ENCODE measurements at places on chromosomes 7 and 10.

- DNase-seq, result no peak
Observed at GRCh38 chr7:23864973-23865372, 155.0 kb downstream of the STK31 start.

DNA sequence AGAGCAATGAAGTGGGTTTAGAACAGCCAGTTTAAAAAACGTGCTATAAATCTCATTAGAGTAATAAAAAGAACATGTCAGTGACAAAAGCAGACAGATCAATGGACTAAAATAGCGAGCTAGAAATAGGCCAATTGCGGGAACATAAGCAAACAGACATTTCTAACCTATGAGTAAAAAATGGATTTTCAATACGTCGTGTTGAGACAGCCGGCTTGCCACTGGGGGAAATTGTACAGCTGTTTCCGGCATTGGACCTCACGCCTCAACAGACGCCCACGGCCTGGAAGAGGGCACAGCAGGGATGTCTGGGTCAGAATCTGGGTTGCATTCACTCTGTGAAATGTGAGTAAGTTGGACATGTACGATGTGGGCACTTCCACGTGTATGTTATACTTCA, 92.9 kb downstream of the SVOPL start:
- no peak for DNase-seq

GRCh38 chr10:113704637-113705343, 25.1 kb downstream of the CASP7 start:
- peak; percentile 62 for DNase-seq

- no peak for DNase-seq
Observed at GRCh38 chr7:18419456-18419855, 76.1 kb upstream of the HDAC9 start.

- peak; percentile 85 for DNase-seq
Observed at GRCh38 chr10:101272229-101272868, 43.1 kb upstream of the LBX1 start.

DNA sequence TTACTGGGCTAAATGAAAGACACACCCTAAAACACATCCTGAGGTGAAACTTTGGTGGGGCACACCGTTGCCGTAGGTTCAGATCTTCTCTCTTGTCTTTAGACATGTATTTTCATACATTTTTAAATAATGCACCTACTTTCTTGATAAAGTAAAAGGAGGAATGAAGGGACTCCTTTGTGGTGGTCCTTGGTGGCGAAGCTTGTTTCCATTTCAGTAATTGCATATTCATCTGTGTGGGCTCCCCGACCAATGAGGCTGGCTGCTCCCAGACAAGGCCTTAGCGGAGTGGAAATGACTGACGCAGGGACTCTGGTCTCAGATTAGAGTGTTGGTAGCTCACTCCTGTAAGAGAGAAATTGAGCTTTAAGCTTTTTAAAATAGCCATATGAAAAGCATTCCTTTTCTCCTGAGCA, 815 bp downstream of the CCSER2 start:
- DNase-seq, result peak; percentile 83

DNA sequence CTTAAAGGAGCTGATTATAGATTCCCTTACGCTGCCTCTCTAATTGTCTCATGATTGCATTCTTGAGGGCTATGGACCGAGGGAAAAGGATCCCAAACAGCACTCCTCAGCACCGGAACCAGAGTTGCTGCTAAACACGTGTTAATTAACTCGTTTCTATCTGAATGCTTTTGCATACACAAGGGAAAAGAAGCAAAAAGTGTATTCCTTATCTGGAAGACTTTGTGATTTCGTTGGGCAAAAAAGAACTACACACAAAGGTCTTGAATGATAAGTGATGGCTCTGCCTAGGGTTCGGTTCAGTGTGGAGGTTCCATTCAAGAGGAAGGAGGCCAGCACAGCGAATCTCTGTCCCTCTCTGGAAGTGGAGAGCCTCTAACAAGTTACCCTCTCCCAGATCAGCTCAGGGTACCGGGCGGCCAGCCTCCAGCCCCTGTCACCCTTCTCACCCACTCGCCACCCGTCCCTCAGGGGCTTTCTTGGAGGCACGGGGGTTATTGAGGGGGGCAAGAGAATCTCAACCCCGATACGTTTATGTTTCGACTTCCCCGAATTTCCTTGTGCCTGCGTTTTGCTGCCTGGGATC, 515 bp upstream of the SLC4A2 start:
- DNase-seq, result peak; percentile 80

DNA sequence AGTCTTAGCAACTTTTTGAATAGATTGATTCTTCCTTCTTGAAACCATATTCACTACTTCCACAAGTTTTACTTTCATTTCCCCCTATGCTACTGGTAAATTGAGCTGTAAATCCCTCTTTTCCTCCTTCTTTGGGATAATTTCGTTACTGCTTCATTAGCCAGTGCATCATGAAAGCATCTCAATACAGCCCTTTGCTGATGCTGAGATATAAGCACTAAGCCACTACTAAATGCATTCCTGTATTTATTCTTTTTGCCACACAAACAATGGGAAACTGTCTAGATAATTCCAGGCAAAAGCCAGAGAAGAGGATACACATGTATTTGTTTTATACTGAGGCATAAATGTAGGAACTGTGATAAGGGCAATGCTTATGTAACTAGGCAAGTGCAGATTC, 313.9 kb downstream of the NXPH1 start:
- DNase-seq, result no peak

- no peak for DNase-seq
Observed at GRCh38 chr10:17007418-17007770, 122.2 kb downstream of the CUBN start.

DNA sequence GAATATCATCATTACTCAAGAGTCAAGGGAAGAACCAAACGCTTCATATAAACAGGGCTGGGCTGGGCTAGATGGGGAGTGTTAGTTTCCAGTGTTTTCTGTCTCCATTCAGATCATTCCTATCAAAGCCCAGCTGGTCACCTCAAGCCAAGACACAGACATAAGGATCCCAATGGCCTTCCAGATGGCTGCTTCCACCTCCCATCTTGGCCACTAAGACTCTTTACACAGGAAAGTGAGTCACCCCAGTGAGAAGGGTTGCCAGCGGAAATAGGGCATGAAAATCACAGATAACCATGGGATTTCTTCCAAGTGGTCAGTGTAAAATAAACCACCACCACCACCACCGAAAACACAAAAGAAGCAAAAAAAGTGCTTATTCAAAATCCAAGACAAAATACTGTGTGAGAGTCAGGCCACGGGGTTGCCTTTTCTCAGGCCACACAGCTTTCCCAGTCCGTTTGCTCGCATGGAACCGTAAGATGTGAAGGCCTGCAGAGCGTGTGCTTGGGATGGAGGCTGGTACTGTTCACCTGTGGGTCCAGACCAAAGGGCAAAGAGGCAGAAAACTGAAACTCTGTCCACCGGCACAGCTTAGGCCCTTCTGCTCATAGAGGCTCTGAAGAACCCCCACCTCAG, 5.6 kb downstream of the PRSS2 start:
- no peak for DNase-seq

GRCh38 chr7:76327610-76328009, 25.1 kb downstream of the HSPB1 start:
- no peak for DNase-seq

- DNase-seq, result peak; percentile 40
Observed at GRCh38 chr7:70694971-70695794, 436.8 kb upstream of the GALNT17 start.

DNA sequence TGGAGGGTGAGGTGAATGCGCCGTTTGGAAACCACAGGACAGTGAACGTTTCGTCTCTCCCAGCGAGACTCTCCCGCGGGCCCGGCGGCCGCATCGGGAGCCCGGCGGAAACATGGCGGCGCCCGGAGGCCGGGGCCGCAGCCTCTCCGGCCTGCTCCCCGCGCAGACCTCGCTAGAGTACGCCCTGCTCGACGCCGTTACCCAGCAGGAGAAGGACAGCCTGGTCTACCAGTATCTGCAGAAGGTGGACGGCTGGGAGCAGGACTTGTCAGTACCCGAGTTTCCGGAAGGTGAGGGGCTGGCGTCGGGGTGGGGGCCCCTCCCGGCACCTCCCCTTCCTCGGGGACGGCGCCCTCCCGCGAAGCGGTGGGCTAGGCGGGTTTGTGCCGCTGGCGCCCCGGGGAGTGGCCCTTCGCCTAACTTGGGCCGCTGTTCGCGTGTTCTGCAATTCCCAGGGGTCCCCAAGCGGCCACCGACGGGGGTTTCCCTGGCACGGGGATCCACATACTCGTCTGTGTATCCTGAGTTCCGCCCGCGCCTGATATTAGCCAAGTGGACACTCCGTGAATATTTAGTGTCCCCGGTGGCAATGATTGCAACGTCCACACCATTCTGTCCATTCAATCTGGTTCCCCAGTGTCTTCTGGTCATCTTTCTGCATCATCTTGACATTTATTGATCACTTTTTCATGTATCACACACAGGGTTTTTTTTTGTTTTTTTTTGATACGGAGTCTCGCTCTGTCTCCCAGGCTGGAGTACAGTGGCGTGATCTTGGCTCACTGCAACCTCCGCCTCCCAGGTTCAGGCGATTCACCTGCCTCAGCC, 514 bp downstream of the NHLRC2 start:
- DNase-seq, result peak; percentile 70

DNA sequence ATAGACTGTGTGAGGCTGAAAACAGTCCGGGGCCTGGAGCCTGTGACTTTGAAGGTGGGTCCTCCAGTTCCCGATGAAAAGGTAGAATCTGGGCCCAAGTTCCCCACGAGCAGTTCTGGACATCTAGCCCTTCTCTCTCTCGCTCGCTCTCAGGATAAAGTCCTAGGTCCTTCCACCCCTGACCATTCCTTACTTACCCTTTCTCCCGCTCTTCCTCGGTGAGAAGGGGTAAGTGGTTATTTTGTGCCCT, 713 bp downstream of the IMMP2L start:
- no peak for DNase-seq

- no peak for DNase-seq
Observed at GRCh38 chr10:78692071-78692470, 376.7 kb upstream of the ZMIZ1 start.

DNA sequence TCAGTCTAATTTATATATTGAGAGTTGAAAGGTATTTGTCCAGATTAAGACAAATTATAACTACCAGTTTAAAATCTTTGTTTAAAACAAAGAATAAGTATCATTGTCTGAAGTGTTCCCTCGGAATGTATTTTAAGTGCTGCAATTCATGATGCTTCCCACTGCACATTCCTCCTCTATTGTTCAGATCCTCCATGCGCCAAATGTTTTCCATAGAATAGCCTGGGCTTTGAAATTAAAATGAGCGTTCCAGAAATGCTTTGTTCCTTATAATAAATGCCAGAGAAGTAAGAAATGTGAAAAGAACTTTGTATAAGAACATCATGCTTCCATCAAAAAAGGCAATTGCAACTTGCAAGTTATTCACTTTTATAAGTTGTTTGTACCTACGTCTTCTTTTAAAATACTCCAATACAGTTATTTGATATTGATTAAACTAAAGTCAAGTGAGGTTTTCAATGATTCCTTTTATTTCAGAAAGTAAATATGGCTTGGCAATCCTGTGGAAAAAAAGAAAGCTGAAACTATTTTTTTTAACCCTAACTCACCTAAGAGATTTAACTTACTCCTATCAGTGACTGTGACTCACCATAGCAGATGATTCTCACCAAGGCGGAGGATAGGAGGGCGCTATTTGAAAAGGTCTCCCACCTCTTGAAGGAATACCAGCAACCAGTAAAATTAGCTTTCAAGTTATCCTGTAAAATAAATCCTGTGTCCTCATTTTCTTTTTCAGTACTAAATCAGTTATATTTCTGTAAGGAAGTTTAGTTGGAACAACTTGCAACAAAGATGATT, 85.8 kb downstream of the CTNNA3 start:
- no peak for DNase-seq

DNA sequence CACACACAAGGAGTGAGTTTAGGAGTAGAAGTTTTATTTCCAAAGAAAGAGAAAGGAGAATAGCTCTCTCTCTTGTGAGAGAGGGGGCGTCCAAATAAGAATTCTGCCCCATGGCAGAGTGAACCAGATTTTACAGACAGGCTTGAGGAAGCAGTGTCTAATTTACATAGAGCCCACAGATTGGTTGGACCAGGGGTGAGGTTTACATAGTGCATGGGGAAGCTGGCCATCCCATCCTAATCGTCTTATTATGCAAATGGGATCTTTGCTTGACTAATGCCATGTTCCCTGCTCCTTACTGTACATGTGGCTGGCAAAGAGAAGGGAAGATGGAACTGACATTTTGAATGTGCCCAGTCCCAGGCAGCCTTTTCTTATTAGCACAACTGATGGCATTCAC, 60.0 kb upstream of the ACSM6 start:
- peak; percentile 31 for DNase-seq

- DNase-seq, result no peak
Observed at GRCh38 chr10:26554246-26554645, 116.1 kb downstream of the APBB1IP start.

DNA sequence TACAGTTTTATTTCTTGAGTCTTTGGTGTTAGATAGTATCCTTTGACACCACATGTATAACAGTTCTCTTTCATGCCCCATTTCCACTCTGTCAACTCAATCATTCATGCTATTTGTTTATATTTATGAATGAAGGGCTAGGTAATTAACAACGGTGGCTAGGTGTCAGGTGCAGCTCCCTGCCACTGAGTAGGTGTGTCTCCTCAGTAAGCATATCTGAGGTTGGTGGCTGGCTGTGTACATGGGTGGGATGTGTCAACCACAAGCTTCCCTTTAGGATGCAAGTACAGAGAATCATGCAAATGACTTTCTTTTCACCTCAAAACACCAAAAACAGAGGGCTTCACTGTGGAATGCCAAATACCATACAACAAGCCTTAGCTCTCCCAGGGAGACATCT, 83.4 kb downstream of the ZNF365 start:
- DNase-seq, result no peak

- no peak for DNase-seq
Observed at GRCh38 chr10:95031656-95032055, 37.6 kb downstream of the CYP2C8 start.

DNA sequence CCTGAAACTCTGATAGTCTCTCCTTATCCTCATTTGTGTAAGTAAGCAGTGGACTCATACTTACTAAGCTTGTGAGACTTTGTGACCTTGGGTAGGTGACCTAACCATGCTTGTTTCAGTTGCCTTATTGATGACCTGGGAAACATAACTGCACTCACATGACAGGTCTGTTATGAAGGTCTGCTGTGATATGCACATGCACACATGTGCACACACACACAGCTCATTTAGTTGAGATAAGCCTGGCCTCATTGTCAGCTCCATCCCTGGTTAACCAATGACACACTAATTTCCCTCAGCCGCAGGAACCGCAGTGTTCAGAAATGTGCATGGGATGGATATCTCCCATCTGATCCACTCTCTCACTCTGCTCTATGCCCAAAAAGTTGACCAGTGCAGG, 177.2 kb downstream of the GPAM start:
- DNase-seq, result no peak

DNA sequence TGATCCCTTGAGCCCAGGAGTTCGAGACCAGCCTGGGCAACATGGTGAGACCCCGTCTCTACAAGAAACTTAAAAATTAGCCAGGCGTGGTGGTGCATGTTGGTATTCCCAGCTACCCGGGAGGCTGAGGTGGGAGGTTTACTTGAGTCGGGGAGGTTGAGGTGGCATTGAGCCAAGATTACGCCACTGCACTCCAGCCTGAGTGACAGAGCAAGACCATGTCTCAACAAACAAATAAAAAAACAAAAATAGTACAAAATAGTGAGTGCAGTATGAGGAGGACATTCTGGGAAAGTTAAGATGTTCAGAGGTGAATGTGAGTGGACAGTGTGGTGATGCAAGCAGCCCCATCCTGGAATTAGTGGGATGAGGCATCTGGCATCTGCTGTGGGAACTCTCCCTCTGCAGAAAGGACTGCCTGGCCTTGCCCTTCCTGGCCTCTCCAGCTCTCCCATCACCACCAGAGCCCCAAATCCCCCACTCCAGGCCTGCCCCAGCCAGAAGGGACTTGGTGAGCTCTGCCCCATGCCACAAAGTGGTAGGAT, 96.6 kb upstream of the PARD3 start:
- no peak for DNase-seq

GRCh38 chr7:94294471-94295131, 100.1 kb upstream of the COL1A2 start:
- DNase-seq, result no peak
